ENCODE measurements at places on chromosomes 7 and 10.

GRCh38 chr10:113576852-113577251 is 24.0 kb downstream of the HABP2 start:
- no peak for DNase-seq

- DNase-seq, result no peak
Observed at GRCh38 chr10:25933653-25934608, at the start of gene MYO3A. MYO3A (plus strand) TSS chr10:25934229; CDS start chr10:25952111, 17,882 bp downstream.

- DNase-seq, result no peak
Observed at GRCh38 chr10:117615649-117616048, 73.1 kb downstream of the EMX2 start.

DNA sequence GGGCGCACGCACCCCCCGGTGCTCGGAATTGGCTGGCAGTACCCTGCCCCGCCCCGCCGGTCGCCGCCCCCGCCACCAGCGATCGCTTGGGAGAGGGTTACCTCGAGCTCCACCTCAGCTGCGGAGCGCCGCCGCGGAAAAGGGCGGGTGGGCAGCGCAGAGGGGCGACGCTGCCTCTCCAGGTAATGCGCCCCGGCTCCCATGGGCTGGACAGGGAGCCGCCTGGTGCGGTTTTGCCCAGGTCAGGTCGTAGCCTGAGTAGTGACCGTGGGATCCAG is 1.3 kb downstream of the PFKFB3 start:
- DNase-seq, result peak; percentile 39

- no peak for DNase-seq
Observed at GRCh38 chr7:20019757-20020432, 197.3 kb downstream of the MACC1 start.

- DNase-seq, result no peak
Observed at GRCh38 chr10:11037991-11038390, 20.3 kb downstream of the CELF2 start.

DNA sequence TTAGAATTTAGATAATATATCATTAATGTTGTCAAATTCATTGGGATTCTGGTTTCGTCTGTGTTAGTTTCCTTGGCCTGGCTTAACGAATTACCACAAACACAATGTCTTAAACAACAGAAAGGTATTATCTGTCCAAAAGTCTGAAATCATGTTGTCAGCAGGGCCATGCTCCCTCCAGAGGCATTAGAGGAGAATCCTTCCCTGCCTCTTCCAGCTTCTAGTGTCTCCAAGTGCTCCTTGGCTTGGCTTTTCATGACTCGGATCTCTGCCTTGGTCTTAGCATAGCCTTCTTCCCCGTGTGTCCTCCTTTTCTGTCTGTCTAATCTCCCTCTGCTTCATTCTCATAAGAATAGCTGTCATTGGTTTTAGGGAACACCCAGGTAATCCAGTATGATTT is 482.5 kb downstream of the SEMA3D start:
- no peak for DNase-seq

GRCh38 chr10:48759113-48759901 is 74.6 kb downstream of the WDFY4 start:
- DNase-seq, result no peak

- DNase-seq, result no peak
Observed at GRCh38 chr10:57657164-57657765, 610.4 kb downstream of the IPMK start.

- DNase-seq, result no peak
Observed at GRCh38 chr7:139647085-139647484, 123.6 kb downstream of the CLEC2L start.

DNA sequence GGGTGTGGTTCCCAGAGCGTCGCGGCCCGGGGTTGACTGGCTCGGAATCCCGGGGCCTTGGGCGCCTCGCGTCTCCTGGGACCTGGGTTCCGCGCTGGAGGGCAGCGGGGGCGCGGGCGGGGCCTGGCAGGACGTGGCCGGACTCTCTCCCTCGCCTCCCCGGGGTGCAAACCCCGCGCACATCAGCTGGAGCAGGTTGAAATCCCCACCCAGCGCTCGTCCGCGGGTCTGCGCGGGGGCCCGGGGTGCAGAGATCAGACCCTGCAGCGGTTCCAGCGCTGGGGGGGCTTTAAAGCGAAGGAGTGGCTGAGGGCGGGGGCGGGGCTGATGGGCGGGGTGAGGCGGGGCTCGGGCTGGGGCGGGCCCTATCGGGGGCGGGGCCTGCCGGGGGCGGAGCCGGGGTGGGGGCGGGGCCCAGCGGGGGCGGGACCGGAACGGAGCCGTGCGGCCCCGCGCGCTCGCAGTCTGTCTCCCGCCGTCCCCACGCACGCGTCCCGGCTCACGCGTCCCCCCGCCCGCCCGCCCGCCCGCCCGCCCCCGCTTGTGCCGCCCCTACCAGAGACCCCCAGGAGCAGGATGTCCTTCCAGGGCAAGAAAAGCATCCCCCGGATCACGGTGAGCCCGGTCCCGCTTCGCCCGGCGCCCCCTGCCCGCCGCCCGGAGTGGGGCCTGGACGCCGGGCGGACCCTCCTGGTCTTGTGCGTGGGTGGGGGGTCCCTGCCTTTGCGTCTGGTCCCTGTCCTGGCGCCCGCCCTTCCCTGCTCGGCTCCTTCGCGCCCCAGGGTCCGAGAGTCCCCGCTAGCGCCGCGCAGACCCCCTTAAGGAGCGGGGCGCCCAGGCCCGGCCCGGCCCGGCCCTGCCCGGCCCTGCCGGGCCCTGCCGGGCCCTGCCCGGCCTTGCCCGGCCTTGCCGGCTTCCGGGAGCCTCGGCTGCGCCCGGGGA is at the start of gene DPYSL4:
Gene DPYSL4 (plus strand): TSS at position 461 of the 942 bp plus-strand sequence. CDS start 116 bp downstream, at position 577.
- DNase-seq, result no peak

DNA sequence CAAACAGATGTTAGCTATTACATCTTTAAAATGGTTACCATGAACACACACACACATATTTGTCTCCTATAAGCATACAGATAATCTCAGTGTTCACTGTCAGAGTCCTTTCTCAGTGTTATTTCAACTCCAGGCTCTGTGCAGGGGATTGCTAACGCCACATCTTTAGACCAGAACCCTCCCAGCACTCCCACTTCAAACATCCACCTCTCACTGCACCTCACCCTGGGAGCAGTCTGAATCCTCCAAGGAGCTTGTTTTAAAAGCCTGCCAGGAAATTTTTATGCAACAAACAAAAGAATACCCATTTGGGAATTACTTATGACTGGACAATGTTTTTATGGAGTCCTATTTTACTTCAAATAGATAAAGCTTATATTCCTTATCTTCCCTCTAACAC is 107.4 kb downstream of the PARD3 start:
- no peak for DNase-seq

DNA sequence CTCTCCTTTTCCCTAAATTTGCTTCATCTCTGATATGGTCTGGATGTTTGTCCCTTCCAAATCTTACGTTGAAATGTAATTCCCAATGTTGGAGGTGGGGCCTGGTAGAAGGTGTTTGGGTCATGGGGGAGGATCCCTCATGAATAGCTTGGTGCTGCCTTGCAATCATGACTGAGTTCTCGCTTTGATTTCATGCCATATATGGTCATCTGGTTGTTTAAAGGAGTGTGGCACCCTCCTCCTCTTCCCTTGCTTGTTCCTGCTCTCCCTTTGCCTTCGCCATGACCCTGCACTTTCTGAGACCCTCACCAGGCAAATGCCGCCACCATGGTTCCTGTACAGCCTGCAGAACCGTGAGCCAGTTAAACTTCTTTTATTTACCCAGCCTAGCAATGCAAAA is 14.5 kb downstream of the NOBOX start:
- DNase-seq, result no peak

DNA sequence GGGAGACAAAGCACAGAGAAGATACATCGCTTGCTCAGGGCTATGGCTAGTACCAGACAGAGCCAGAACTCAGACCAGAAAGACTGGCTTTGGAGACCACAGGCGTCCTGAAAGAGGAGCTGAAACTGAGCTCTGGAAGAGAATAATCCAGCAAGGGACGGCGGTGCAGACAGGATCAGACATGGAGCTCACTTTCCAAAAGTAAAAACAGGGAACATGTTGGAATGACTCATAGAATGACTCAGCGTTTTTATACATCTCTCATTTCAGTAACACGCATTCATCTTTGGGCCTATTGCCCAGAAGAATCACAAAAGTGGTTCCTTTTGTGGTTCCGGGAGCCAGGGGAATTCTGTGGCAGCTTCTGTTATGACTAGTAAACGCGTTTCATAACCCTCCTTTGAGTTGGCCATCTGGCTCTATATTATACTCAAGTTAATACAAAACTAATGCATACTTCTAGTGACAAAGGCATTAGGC is 37.2 kb downstream of the PLEKHS1 start:
- no peak for DNase-seq

DNA sequence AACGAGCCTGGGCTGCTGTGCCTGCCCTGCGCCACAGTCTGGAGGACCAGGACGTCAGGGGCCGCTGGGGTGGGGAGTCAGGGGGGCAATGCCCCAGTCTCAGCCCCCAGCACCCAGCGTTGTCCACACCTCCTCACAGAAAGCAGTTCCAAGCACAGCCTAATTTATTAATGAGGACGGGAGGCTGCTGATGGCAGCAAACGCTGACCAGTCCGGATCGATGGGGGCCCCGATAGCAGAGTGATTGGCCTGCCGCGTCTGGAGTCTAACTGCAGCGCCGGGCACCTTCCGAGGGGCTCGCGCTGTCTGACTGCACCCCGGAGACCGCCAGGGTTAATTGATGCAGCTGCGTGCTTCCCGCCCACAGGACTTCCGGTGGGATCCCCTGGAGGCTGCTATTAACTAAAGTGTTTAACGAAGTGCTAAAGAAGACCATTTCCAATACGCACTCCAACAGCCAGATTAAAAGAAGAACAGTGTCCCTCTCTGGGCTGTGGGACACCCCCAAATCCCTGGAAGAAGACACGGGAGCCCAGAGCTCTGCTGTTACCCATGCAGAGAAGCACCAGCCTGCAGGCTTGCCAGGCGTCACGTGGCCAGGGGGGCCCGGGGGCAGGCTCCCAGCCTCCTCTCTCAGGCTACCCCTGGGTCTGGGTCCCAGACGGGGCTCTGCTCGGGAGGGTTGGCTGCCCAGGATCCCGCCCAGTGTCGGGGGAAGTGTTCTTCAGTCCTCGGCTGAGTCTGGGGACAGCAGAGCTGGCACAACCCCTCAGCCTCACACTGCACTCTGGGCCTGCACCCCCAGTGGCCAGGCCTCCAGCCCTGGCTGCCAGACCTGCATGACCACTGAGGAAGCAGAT is 63.8 kb downstream of the MICALL2 start:
- no peak for DNase-seq

GRCh38 chr7:116212869-116213268 is 2.5 kb downstream of the TES start:
- no peak for DNase-seq

GRCh38 chr10:4279655-4280054 is 494.6 kb upstream of the KLF6 start:
- no peak for DNase-seq

DNA sequence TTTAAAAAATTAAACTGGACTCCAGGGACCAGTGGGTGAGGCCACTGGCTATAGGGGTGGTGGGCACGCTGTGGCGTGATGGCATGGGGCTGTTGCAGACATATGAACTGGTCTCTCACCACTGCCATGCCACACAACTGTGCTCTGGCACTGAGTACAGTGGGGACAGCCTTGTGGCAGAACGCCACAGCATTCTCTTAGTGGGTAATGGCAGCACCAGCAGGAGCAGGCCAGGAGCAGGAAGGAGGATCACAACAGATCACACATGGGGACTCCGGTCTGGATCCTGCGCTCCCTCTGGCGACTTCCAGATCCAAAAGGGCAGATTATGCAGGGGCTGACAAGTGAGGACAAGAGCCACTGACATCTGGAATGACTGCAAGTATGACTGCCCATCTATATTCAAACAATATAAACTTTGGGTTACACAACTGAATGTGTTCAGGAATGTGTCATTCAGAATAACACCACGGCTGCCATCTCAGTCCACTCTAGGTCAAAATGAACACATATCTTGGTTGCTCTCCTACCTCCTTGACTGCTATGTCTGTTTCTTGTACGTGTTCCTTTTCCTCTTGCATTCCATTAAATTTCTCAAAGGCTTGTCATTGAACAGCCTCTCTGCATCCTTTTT is 176.0 kb downstream of the KMT2E start:
- DNase-seq, result no peak

DNA sequence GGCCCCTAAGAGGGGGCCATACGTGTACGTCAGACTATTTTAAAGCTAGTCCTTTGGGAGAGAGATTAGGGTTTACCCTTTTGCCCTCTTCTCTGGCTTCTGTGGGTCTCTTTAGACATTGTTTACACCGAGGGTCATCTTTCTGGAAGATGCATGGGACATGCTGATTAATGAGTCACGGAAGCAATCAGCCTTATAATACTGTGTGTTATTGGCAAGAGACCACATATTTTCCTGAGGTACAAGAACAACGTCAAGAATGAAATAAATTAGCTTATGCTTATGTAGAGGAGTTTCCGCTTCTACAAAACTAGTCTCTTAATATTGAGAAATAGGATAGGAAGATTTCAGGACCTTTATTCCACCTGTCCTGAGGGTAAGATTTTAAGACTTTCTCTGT is 327.7 kb downstream of the BBS9 start:
- DNase-seq, result no peak

DNA sequence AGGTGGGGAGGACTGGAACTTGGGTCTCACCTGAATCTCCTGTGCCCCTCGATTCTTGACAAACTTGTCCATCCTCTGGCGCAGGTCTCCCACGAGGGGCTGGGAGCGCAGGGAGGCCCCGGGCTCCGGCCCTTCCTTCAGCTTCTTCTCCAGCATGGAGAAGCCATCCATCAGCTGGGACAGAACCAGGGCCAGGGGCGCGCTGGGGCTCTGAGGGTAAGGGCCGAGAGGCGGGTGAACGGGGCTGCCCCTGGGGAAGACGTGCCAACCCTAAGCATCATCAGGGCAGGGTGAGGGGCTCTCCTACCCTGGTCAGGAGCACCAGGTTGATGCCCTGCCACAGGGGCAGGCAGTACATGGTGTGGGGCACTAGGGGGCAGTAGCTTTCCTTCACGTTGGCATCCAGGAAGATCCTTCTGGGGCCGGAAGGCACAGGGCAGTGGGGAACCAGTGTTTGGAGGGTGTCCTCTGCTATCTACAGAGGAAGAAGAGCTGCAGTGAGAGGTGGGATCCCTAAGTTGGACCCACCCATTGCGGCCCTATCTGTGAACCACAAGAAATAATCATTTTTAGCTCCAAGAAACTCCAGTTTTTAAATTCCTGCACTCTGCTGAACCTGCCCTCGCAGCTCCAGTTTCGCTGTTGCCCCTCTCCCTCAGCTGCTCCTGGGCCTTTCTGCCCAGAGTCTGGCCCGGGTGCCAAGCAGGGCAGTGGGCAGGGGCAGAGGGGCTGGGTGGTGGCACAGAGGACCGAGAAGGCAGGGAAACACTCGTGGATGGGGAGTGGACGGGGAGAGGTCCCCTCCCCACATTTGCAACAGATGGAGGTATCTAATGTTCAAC is 10.8 kb upstream of the PYROXD2 start:
- peak; percentile 33 for DNase-seq

- DNase-seq, result no peak
Observed at GRCh38 chr7:142250705-142251104, 7.2 kb downstream of the PRSS58 start.

GRCh38 chr10:61869774-61870525 is 31.5 kb upstream of the ARID5B start:
- no peak for DNase-seq

- DNase-seq, result no peak
Observed at GRCh38 chr7:18013936-18014335, 13.7 kb downstream of the PRPS1L1 start.

- DNase-seq, result no peak
Observed at GRCh38 chr7:149321978-149322541, 60.1 kb downstream of the ZNF783 start.
